NCI-H774 (cell line): ENCODE measurements at places on chromosomes 3 and 15.

GRCh38 chr15:66947471-66947870 lies 117.9 kb upstream of the SMAD3 start:
- no peak for DNase-seq

DNA sequence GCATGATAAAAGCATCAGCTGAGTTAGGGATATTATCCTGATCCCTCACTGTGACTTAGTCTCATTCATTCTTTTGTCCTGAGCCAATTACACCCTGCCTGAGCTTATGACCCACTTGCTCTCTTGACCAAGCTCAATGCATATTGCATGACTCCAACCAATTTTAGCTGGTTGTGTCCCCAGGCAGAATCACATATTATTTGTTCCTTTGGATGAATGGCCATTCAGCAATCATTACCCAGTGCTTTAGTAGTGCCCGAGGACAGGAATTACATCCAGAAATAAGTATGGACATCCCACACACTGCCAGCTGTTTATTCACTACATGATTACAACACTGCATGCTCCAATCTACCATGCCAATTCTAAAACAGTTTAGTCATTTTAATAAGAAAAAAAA lies 322.5 kb downstream of the ZBBX start:
- no peak for DNase-seq

GRCh38 chr3:65559643-65560042 lies 479.1 kb downstream of the MAGI1 start:
- DNase-seq = no peak

- no peak for DNase-seq
Observed at GRCh38 chr3:112736386-112736785, 95.4 kb upstream of the CCDC80 start.
